ENCODE measurements at places on chromosomes 4 and X.
A peak's percentile ranks its signal among the peaks of the same experiment; 100 is the strongest.

GRCh38 chrX:24168807-24169206, 19.3 kb downstream of the ZFX start:
- DNase-seq, result no peak

- DNase-seq, result no peak
Observed at GRCh38 chr4:185532293-185532692, 3.0 kb downstream of the PDLIM3 start.

DNA sequence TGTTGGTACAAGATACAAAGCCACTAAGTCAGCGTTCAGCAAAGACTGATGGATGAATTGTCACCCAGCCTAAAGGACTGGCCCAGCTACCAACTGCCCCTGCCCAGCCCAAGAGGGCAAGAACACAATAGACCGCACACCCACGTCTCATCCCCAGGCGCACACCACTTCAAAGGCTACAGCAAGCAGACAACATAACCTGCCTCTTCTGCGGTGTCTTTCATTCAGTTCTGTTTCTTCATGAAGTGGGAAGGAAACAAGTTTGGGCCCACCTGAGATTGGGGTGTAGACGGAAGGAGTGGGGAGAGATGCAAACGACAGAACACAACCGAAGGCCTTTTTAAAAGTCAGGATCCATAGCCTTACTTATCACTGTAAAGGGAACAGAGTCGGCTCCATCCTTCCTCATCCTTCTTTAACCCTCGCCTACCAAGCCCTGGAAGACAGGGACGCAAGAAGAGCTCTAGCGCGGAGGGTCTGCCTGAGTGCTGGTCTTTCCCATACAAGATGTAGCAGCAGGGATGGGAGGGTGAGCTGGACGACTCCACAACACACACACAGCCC, 691 bp downstream of the SCARB2 start:
- DNase-seq, result no peak

DNA sequence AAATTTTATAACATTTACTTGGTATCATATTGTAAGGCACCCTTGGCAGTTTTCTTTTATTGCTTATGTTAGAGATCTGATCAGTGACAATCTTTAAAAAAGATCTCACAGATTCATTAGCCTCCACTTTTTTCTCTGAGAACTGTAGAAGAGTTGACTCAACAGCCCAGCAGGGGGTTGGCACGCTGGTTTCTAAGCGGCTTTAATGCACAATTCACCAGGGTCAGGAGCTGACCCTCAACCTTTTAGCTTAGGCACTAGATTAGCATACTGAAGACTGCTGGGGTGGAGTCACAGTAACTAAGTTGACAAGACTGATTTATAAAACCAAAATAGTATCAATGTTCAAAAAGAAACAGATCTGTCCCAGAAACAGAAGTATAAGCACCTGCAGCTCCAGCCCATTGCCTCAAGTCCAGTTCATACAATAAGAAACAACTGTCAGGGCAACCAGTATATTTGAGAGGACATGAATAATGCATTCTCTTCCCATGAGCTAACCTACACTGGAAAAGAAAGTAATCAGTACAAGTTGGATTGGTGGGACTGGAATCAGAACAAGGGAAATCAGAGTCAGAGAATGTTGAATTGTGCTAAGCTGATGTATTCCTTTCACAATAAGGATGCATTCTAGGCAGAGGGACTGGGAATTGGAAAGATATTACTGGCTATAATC, 77.6 kb downstream of the PDE5A start:
- no peak for DNase-seq

GRCh38 chr4:87030755-87031441, 96.1 kb downstream of the AFF1 start:
- no peak for DNase-seq

GRCh38 chrX:47361538-47362511, 8.6 kb upstream of the ZNF157 start:
- DNase-seq, result peak; percentile 49

DNA sequence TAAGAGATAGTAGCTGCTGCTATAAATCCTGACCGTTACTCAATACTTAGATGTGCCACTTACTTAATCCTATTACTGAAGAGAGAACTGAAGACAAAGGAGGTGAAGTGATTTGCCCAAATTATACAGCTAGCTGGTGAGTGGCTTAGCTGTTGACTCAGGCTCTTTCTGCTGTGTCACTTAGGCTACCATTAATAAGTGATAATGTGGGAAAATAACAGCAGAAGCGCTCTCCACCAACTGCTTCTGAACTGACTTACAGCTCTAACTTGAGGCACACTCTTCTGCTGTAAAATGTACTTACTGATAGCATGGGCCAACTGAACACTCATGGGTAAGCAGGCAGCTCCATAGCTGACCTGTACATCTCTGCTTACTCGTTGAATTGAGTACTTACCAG, 7.5 kb upstream of the KLHL5 start:
- DNase-seq, result no peak

- DNase-seq, result peak; percentile 52
Observed at GRCh38 chrX:23317799-23318724, 16.6 kb upstream of the PTCHD1 start.

- DNase-seq, result no peak
Observed at GRCh38 chrX:68894142-68894512, 65.3 kb downstream of the EFNB1 start.

All from Calu3 (cell line).